ENCODE measurements at places on chromosomes 7 and 10.
A peak's percentile ranks its signal among the peaks of the same experiment; 100 is the strongest.

DNA sequence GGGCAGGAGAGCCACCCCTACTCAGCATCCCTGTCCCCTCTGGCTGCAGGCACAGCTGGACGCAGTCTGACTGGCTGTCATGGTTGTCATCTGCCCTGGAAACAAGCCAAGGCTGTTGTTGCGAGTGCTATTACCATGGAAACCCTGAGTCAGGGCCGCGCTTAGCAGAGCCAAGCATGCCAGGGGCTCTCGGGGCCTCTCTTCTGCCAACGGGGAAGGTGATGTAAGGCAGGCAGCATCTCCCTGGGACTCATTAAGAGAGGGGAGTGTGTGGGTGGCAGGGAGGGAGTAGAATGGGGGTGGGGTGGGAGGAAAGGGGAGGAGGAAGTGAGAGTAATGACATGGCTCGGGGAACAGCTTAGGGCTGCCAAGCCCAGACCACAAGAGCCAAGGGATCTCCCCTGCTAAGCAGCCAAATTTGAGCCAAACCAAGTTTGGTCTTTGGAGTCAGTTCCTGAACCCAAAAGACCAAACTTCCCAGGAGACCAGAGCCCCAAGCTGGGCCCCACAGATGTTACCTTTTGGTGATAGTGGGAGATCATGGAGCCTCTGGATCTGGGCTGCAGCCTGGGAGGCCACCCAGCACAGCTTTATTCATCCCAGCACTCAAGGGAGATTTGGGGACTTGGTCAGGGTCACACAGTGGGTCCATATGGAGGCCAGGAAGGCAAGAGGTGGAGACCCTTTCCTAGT lies 67.6 kb downstream of the TMEM130 start:
- no peak for DNase-seq

GRCh38 chr10:120415709-120416330 lies 41.2 kb upstream of the PLPP4 start:
- no peak for DNase-seq

DNA sequence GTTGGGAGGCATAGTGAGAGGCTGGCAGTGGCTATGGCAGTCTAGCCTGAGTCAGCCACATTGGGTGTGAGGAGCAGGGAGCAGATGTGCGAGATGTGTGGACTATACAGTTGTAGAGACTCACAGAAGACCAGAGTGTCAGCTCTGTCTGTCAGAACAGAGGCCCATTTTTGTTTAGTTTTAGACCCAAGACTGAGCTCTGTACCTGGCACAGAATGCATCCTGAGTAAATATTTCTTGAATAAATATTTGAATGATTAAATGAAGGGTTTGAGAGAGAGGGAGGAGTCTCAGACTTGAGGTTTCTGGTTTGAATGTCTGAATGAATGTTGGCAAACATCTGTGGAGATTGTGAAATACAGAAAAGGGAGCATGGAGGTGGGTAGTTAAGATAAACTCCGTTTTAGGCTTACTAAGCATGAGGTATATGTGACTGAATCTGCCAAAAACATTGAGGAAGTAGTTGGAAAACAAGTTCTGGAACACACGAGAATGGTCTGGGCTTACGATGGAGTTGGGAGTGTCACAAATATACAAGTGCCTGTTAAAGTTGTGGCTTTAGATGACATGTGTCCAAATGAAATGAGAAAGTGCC lies 3.6 kb downstream of the SEC23IP start:
- DNase-seq = no peak

DNA sequence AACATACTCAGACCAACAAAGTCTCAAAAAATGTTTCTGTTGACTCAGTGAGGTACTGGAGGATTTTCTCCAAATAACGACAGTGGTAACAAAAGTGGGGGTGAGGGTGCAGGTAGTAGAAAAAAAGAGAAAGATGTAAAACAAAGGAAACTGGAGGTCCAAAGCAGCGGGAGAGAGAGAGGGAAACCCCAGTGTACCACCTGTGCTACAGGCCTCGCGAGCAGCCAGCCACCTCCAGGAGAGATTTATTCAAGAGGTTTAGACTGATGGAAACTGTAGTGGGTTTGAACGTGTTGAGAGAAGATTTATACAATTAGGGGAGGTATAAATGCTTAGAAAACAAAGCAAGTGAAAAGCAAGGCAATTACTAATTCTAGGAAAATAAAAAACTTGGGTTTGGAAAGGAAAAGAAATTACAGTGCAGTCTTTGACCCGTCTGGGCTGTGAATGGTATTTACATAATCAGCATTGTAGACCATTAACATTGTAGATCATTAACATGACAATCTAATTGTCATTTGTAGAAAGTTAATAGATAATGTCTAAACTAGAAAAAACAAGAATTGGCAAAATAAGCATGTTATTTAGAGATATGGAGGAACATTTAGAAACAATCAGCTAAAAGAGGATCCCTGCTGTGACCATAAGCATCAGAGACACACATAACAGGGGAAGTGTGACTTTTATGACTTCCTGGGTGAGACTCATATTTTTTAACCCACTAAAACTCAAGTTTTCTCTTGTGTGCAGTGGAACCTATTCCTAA lies 180.0 kb downstream of the RELN start:
- no peak for DNase-seq

- DNase-seq = no peak
Observed at GRCh38 chr7:127924874-127925273, 106.4 kb downstream of the LRRC4 start.

GRCh38 chr10:69904533-69904932 lies 102.8 kb downstream of the COL13A1 start:
- DNase-seq = no peak

DNA sequence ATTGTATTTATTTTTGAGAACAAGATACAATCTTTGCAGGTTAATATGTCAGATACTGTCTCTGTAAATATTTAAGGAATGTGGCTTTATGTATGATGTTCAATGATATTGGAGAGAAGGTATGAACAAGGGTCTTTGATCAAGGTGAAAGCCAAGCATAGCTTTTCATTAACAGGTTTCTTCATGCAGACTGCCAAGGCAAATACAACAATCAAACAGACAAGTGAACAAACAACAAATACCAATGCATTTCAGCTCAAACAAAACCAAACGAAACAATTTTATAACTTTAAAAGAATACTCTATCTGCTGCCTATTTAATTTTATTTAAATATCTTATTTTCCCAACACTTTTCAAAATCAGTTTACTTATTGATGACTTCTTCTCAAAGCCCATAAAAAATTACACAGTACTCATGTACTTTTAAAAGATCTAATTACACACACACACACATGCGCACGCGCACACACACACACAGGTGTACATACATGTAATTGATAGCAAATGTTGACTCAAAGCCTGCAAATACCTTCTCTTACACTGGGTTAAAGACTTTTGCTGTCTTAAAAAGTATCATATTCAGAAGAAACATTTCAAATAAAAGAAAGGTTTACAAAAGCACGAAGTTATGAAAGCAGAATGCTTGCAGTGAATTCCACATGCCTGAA lies 201.1 kb upstream of the CCDC6 start:
- no peak for DNase-seq

GRCh38 chr7:129162732-129163131 lies 18.2 kb downstream of the TSPAN33 start:
- no peak for DNase-seq

GRCh38 chr7:157668221-157668883 lies 331.5 kb downstream of the DNAJB6 start:
- no peak for DNase-seq

DNA sequence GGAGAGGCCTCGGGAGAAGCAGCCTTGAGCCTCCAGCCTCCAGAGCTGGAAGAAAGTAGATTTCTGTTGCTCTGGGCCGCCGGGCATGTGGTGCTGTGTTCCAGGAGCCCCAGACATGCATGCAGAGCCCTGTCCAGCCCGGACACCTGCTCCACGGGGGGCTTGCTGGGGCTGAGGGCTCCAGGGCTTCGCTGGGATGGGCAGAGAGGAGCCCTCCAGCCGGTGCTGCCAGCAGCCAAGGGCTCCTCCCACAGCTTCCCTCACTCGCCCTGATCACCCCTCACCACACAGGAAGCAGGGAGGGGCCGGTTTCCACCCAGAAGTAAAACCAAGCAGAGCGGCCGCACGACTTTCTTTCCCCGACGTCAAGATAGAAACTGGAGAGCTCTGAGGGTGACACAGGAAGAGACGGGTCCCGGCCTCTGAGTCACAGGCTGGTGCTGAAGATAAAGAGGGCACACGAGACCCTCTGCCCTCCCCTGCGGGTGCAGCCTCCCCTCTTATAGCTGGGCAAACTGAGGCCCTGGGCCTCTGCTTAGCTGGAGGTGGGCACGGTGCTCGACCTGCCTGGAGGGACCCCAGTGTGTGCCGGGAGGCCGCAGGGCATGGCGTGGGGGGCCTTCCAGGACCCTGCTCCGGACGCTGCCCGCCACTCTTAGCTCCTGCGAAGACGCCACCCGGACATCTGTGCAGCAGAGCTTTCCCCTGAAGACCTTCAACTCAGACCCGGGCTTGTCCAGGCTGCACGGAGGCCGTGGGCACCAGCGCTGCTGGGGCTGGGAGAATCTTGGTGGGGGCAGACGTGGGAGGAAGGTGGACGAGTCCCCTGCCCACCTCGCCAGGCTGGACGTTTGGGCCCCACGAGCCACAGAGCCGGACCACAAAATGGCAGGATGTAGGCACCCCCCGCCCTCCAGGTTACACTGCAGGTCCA lies 31.1 kb downstream of the ADAP1 start:
- DNase-seq = peak; percentile 73

GRCh38 chr10:86944471-86944870 lies 12.9 kb downstream of the MMRN2 start:
- DNase-seq = no peak

GRCh38 chr7:150824379-150825177 lies 24.0 kb downstream of the TMEM176A start:
- no peak for DNase-seq

GRCh38 chr10:72297281-72297804 lies 23.6 kb downstream of the DDIT4 start:
- DNase-seq = peak; percentile 82

DNA sequence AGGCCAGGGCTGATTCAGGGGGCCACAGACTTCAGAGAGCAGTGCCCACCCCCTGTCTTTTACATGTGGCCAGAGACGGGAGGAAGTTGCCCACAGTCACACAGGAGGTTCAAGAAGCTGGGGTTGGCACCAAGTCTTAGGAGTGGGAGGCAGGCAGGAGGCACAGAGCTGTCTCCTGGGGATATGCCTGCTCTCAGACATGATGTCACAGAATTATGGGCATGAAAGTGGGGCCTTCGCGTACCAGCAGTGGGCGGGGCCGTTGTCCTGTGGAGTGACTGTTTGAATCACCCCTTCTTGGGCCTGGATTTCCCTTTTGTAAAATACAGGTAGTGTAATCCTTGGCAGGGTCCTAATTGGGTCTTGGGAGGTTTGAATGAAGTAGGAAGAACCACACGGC lies 81.2 kb upstream of the PPIF start:
- DNase-seq = no peak

DNA sequence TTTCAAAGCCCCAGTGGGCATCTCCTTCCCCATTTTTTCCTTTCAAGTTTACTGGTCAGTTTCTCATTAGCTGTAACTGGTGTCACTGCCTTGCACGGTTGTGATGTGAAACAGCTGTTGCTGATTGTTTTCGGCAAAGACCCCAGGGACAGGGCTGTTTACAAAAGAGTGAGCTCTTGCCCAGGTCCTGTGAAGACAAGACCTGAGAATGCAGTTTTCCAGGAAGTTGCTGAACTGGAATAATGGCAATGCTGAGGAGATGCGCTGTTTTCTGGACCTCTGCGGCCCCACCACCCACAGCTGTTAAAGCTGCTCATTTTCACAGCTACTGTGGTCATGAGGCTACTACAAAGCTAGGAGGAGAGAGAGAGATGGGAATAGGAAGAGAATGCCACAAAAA lies 116.6 kb upstream of the RSU1 start:
- DNase-seq = no peak

DNA sequence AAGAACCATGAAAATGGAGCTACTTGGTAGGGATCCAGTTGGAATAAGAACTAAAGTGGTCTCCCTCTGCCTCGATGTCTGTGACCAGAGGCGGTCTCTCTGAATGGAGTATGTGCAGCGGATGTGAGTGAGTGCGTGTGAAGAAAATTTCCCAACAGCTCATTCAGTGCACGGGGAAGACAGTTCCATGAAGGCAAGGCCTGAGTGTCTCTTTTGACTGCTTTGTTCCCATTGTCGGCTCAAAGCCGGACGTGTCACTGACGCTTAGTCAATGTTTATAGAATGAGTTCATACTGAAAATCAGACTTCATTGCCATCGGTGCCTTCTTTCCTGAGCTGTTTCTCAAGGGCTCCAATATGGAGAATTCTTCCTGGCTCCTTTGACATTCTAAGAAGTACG lies 55.3 kb upstream of the GRB10 start:
- no peak for DNase-seq

- DNase-seq = no peak
Observed at GRCh38 chr7:44196450-44196872, 4.3 kb upstream of the YKT6 start.

DNA sequence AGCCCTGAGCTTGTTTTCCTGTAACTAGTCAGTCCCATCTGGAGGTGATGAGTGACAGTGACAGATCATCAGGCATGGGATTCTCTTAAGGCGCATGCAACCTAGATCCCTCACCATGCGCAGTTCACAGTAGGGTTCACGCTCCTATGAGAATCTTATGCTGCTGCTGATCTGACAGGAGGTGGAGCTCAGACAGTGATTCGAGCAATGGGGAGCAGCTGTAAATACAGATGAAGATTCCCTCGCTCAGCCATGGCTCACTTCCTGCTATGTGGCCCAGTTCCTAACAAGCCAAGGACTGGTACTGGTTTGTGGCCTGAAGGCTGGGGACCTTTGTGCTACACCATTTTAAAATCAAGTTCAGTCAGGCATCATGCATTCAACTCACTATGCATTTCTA lies 221.7 kb downstream of the KIAA1217 start:
- no peak for DNase-seq

- DNase-seq = no peak
Observed at GRCh38 chr10:114138581-114138980, 35.4 kb downstream of the CCDC186 start.

- DNase-seq = no peak
Observed at GRCh38 chr10:35331894-35332640, 4.2 kb upstream of the CCNY start.

DNA sequence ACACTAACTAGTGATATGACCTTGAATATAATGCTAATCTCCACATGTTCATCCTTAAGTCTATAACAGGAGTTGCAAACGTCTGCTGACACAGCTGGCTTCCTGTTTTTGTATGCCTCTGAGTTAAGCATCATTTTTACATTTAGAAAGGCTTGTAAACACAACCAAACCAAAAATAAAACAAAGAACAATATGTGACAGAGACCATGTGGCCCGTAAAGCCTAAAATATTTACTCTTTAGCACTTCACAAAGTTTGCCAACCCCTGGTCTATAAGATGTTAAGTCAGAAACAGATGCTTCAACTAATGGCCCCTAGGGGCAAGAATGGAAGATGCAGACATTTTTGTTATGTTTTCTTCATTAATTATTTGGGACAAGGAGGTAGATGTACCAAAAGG lies 109.3 kb downstream of the CPEB3 start:
- DNase-seq = no peak

GRCh38 chr10:68231106-68231816 lies 652 bp downstream of the ATOH7 start:
- no peak for DNase-seq

- no peak for DNase-seq
Observed at GRCh38 chr10:80411681-80412220, 3.4 kb downstream of the PRXL2A start.

- DNase-seq = no peak
Observed at GRCh38 chr10:76487582-76487981, 1056.2 kb downstream of the LRMDA start.

All from effector CD8-positive, alpha-beta T cell (primary cell).